Liver (tissue), 10 donors: ENCODE measurements at places on chromosomes 16 and 17. TPM values are rescaled to one million over a fixed set of nuclear protein-coding genes. Genes with fewer than 3 reads are reported as not detected.

The RUNDC3A gene
- total RNA-seq, result 17.0 TPM

The NEUROD2 gene
- total RNA-seq, result not detected

The TUFM gene
- 96.0 TPM for total RNA-seq

DNA sequence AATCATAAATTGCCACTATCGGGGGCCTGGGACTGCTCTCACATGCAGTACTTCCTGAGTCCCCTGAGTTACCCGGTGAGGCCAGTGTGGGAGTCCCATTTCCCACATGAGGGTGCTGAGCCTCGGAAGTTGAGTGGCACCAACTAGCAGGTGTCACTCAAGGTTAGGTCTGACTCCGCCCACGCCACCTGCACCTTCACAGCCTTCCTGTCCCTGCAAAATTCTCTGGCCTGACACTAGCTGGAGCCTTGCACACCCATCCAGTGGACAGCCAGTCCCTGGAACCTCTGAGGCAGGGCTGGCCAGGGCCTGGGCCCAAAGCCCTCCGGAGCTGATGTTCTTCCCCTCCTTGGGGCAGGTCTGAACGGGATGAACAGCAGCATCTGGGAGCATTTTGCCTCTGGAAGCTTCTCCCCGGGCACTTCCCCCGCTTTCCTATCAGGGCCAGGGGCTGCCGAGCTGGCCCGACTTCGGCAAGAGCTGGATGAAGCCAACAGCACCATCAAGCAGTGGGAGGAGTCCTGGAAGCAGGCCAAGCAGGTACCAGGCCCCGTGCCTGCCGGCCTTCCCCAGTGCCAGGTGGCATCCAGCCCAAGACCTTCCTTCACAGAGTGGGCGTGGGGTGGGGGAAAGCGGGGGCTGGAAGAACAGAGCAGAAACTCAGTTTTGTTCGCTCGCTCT lies 21.9 kb downstream of the UNC13D start:
- DNase-seq, result no peak

- DNase-seq, result no peak
These were observed 107.9 kb downstream of the WSCD1 start for GRCh38 chr17:6177941-6178694.

- no peak for DNase-seq
These were observed 237.2 kb downstream of the GSG1L start for GRCh38 chr16:27826081-27826892.

GRCh38 chr16:931171-931570 lies 39.6 kb downstream of the LMF1 start:
- no peak for DNase-seq

- DNase-seq, result no peak
These were observed 51.5 kb downstream of the NTN1 start for GRCh38 chr17:9072696-9073339.

GRCh38 chr17:42513686-42514085 lies 22.4 kb upstream of the NAGLU start:
- no peak for DNase-seq

- no peak for DNase-seq
These were observed 25.0 kb downstream of the RAB11FIP4 start for GRCh38 chr17:31416503-31416923.
